Immature natural killer cell (primary cell): ENCODE measurements at places on chromosomes 4 and X.

DNA sequence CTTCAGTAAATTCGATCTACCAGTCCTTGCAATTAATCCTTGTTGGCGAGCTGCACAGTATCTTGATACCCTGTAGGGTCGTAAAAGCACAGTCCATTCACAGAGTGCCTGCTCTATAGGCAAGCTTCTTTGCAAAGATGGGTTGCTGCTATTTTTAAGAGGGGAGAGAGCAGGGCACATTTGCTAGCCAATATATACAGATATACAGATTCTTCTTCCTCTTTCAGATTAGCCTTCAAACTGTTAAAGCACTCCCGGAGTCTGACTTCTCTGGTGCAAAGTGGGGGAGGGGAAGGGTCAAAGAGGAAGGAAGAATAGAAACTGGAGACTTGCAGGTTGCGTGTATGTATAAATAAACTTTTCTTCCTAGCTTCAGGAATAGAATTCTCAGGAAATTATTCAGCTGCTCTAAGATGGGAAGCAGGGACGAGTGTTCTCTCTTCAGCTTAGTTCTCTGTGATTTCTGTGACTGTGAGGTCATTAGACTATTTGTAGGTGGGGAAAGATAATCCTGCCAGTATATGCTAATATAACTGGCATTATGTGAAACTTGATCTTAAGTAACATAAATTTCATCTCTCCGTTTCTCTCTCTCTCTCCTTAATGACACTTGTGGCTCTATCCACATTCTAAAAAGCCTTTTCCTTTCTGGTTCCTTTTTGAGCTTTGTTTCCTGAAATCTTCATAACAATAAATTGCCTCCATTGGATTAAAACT is at the start of gene CYSLTR1:
Gene CYSLTR1 (minus strand): TSS at position 242 of the 717 bp plus-strand sequence. CDS start 53,865 bp downstream, outside the sequence.
- no peak for DNase-seq

DNA sequence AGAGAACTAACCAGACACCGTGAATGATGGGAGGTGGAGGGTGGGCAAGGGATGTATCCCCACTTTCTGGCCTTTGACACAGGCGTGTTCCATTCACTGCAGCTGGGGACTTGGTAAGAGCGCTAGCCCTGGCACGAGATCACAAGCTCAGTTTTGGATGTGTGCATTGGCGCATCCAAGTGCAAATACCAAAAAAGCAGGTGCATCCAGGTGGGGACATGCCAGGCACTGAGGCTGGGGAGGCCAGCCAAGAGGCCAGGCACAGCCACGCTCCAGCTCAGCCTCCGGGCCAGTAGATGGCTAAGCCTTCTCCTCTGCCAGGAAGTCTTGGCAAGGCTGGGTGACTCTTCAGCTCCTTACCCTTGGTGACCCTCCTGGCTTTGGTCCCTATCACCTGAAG is 4.4 kb upstream of the ZFP92 start:
- no peak for DNase-seq

DNA sequence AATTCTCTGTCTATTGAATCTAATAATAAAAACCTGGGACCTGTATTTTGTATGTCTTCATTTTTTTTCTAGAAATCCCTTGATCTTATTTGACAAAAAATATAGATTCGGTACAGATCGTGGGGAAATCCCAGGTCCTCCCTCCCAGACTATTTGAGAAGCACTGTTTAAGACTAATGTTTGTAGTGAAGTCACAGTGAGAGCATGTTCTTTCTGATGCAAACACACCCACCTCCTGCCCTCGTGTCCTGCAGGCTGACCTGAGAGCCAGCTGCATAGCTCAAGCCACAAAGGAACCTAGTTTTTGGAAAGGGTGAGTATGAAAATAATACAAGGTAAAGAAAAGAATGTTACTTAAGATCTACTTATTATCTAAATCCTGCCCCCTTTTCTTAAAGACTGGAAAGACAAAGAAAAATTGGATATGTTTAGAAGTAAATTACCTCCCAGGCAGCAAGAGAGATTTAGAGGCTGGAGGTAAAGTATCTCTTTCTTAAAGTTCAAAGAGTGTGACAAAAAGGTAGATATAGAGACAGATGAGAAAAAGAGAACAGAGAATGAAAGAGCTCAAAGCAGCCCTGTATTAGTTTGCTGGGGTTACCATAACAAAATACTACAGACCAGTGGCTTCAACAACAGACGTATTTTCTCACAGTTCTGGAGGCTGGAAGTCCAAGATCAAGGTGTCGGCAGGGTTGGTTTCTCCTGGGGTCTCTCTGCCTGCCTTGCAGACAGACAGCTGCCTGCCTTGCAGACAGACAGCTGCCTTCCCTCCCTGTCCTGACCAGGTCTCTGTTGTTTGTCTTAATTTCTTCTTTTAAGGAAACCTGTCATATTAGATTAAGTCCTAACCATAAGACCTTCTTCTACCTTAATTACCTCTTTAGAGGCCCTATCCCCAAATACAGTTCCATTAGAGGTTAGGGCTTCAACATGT is 20.4 kb upstream of the DCTD start:
- no peak for DNase-seq

DNA sequence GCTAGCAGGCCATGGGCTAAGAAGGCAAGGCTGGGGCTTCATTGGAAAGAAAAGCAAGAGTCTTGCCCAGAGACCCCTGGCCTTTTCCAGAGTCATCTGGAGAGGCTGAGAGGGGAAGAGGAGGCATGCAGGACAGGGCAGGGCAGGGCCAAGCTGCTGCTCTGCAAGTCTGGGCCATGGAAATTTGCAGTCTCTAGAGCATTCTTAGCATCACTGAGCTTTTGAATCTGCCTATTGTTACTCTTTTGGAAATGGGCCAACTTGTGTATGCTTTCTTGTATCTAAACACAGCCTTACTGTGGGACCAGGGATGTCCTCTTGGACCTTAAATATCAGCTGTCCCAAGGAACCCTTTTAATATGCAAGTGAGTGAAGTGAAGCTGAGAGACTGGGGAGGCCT is 560.5 kb downstream of the MID1IP1 start:
- DNase-seq = no peak

DNA sequence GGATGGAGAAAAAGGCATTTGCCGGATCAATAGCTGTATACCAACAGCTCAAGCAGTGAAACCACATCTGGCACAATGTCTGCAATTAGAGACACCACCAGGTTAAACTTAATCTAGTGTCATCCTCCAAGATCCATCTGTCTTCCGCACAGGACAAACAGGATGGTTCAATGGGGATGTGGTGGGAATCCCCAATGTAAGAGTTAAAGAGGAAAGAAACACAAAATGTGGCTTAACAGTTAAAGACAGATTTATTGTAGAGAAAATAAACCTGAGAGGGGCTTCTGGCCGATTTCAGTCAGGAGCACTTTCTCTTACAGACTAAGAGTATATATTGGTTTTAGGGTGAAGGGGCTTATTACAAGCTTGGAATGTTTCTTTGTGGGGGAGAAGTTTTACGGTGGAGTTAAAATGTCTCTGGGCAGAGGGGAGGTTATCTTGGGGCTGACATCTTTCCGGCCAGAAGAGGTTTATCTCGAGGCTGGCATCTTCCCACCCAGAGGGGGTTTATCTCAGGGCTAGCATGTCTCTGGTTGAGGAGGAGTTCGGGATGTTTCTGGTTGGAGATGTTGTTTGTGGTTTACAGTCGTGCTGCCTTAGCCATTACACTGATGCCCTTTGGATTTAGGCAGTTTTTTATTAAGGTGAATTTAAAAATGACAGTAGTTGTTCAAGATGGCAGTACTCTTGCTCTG is 61.7 kb downstream of the KANTR start:
- no peak for DNase-seq

GRCh38 chr4:176377780-176378179 is 58.0 kb downstream of the SPCS3 start:
- no peak for DNase-seq

DNA sequence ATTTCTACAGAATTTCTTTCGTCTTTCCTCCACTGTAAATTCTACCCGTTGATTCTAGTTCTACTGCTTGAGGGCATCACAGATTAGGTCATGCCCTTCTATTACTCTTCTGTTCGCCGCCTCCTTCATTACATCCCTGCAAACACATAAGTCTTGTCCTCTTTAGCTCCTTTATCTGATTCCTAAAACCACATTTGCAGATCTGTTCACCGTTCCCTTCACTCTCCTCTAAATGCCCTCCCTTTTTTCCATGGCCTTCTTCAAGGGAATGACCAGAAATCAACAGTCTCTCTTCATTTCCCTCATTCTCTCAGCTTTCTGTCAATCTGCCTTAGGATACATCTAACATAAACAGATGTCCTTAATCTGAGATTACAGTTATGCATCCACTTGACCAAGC is 43.1 kb downstream of the BTC start:
- DNase-seq = no peak
